ENCODE measurements at places on chromosomes 2 and 18. TPM values are rescaled to one million over a fixed set of nuclear protein-coding genes. Genes with fewer than 3 reads are reported as not detected.

DNA sequence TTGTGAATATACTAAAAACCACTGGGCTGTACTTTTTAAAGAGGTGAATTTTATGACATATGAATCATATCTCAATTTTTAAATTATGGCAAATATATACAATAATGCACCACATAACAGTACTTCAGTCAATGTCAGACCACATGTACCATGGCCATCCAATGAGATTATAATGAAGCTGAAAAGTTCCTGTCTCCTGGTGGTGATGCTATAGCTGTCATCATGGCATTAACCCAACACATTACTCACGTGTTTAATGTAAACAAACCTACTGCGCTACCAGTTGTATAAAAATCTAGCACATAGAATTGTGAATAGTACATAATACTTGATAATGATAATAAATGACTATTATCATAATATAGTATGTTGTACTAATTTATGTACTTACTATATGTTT lies 77.6 kb upstream of the ID2 start:
- no peaks in the 10 kb centered on the region for H3K36me3 ChIP-seq
- DNase-seq, result no peak
- H3K4me1 ChIP-seq, result peaks cover 6% of the 10 kb centered on the region
- no peak overlapping the region for H3K27ac ChIP-seq
- H3K4me3 ChIP-seq, result no peak overlapping the region
- H3K27me3 ChIP-seq, result no peaks in the 10 kb centered on the region

GRCh38 chr2:223062396-223062795 lies 10.4 kb downstream of the KCNE4 start:
- H3K27me3 ChIP-seq, result no peaks in the 10 kb centered on the region
- H3K27ac ChIP-seq, result no peak overlapping the region
- DNase-seq, result no peak
- H3K4me1 ChIP-seq, result no peaks in the 10 kb centered on the region
- no peaks in the 10 kb centered on the region for H3K36me3 ChIP-seq

DNA sequence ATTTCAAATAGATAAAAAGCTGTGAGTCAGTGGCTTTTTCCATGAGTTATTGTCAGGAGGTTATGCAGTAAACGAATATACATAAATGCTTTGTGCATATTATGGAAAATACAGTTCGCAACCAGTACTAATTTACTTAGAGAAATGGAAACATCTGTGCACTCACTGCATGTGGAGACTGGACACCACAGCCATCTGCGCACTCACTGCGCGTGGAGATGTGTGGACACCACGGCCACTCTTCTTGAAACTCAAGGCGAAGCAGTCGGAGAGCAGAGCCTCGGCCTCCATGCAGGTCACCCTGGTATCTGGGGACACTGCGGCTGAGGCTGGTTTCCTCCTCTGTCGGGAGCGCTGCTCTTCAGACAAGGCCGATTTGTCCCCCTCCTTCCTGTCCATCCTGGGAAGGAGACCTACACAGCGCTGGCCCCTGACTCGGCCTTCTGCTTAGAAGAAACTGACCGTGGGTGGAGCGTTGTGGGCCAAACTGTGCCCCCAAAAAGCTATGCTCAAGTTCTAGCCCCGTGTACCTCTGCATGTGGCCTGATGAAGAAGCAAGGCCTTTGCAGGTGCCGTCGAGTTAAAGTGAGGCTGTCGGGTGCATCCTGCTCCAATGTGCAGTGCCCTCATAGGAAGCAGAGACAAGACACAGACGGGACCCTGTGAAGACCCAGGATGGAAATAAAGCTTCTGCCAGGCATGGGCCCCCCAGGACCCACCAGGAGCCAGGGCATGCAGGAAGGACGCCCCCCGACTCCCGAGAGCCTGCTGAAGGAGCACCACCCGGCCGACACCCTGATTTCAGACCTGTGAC lies 88.0 kb downstream of the TPO start:
- H3K27me3 ChIP-seq, result no peaks in the 10 kb centered on the region
- DNase-seq, result peak; percentile 58
- H3K36me3 ChIP-seq, result no peaks in the 10 kb centered on the region
- no peak overlapping the region for H3K4me3 ChIP-seq
- no peaks in the 10 kb centered on the region for H3K4me1 ChIP-seq

DNA sequence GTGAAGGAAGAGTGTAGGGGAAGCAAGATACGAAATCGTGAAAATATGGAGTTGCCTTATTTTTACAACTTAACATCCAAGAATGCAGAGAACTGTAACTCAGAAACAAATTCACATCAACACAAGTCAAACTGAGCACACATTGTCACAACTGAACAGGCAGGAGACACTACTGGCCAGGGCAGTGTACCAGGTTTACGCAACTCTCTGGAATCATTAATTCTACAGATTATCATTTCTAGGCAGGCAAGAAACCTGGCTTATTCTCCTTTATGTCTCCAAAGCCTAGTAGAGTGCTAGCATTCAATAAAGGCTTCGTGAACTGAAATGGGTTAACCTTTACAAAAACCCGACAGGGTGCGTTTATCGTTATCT lies 584 bp downstream of the COA5 start:
- H3K36me3 ChIP-seq, result peaks cover 37% of the 10 kb centered on the region
- H3K4me3 ChIP-seq, result peak overlapping the region; percentile 100
- no peak for DNase-seq
- no peaks in the 10 kb centered on the region for H3K27me3 ChIP-seq
- H3K4me1 ChIP-seq, result peaks cover 55% of the 10 kb centered on the region

DNA sequence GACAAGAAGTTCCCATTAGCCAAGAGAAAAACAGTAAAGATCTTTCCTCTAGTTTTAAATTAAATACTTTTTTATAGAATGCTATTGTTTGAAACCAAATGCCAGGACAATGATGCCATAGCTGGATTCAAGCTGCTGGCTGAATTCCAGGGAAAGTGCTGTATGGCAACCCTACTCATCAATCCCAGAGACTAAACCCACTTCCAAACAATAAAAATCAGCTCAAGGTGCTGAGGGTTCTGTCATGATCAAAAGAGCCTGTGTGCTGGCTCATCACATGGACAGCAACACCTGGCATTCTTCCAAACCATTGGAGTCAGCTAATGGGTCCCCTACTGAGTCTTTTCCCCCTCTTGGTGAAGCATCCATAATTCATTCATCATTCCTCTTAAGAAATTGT lies 53.7 kb upstream of the PARD3B start:
- no peaks in the 10 kb centered on the region for H3K27me3 ChIP-seq
- no peaks in the 10 kb centered on the region for H3K4me1 ChIP-seq
- H3K4me3 ChIP-seq, result no peak overlapping the region
- no peaks in the 10 kb centered on the region for H3K36me3 ChIP-seq

DNA sequence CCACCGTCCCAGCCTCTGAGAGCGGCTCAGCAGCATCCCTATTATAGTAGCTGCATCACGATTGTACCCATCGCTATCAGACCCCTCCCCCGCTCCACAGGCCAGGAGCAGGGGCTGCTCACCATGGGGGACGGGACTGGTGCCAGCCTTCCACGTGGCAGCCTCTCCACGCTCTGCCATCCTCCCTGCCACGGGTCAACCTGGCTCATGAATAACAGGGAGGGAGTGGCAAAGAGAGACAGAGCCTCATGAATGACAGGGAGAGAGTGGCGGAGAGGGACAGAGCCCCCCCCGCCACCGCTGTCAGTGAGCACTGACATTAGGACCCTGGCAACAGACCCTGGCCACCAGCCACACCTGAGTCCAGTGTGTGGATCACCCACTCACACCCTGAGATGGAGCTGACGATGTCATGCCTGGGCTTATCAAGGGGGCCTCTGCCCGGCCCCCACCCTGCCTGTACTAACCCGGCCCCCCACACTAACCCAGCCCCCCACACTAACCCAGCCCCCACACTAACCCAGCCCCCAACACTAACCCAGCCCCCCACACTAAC lies 16.9 kb downstream of the CROCC2 start:
- H3K36me3 ChIP-seq, result no peaks in the 10 kb centered on the region
- H3K27me3 ChIP-seq, result no peaks in the 10 kb centered on the region
- no peak overlapping the region for H3K4me3 ChIP-seq
- DNase-seq, result peak; percentile 32
- H3K4me1 ChIP-seq, result peaks cover 3% of the 10 kb centered on the region

Gene CHRNG
- polyA plus RNA-seq, result not detected

Gene C2orf66
- polyA plus RNA-seq, result 0.27 TPM

Gene MOGAT1
- polyA plus RNA-seq, result not detected

DNA sequence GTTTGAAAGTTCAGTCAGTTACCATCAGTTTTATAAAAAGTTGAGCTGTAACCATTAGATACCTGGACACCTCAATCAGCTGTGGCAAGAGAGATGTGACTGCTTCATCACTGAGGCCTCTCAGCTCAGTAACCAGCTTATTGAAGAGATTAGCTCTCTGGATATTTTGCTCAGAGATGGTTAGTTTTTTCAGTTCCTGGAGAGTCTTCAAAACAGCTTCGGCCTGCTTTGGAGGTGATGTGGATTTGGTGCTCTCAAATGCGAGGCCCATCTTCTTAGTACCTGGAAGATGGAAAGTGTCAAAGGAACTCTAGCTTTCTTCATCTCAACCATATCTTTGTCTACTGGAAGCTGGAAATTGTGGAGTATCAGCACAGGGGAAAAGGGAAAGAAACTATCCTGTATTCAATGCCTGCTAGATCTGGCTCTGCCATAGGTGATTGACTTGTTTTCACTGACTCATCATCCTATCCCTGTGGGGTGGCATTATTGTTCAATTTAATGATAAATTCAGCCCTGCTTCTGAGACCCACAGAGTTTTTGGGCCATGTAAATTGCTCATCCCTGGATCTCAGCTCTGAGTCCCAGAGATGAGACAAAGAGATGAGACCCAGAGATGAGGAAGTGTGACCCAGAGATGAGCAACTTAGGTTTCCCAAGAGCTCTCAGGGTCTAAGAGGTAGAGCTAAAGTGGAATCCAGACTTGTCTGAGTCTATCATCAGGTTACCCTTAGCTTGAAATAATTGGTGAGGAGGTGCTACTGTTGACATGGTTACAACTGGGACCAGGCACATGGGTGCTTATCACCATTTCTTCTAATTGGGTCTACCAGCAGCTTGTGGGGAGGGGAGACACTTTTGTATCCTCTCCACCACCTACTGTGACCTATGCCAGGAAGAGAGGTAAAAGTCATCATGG lies 10.4 kb downstream of the APOB start:
- H3K4me1 ChIP-seq, result no peaks in the 10 kb centered on the region
- H3K27me3 ChIP-seq, result no peaks in the 10 kb centered on the region
- H3K27ac ChIP-seq, result no peak overlapping the region
- no peaks in the 10 kb centered on the region for H3K36me3 ChIP-seq
- no peak for DNase-seq

DNA sequence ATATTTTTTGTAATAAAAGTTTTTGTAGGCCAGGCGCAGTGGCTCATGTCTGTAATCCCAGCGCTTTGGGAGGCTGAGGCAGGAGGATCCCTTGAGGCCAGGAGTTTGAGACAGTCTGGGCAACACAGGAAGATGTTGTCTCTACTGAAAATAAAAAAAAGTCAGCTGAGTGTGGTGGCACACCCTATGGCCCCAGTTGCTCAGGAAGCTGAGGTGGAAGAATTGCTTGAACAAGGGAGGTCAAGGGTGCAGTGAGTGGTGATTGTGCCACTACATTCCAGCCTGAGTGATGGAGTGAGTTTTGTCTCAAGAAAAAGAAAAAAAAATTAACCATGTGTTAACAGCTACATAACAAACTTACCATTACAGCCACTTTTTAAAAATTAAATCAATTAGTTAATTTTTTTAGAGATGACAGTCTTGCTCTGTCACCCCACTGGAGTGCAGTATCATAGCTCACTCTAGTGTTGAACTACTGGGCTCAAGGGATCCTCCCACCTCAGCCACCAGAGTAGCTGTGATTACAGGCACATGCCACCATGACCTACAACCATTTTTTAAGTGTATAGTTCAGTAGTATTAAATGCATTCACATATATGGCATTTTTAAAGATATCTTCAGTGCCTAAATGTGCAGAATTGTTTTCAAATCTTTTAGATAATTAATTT lies 67.2 kb upstream of the ACYP2 start:
- H3K4me3 ChIP-seq, result no peak overlapping the region
- no peak for DNase-seq
- peaks cover 3% of the 10 kb centered on the region for H3K4me1 ChIP-seq
- no peaks in the 10 kb centered on the region for H3K36me3 ChIP-seq

- no peaks in the 10 kb centered on the region for H3K36me3 ChIP-seq
- no peaks in the 10 kb centered on the region for H3K4me1 ChIP-seq
- no peak overlapping the region for H3K27ac ChIP-seq
These were observed 139.1 kb downstream of the NXPH2 start for GRCh38 chr2:138640921-138641676.

Gene DLGAP1
- polyA plus RNA-seq, result 2.0 TPM

DNA sequence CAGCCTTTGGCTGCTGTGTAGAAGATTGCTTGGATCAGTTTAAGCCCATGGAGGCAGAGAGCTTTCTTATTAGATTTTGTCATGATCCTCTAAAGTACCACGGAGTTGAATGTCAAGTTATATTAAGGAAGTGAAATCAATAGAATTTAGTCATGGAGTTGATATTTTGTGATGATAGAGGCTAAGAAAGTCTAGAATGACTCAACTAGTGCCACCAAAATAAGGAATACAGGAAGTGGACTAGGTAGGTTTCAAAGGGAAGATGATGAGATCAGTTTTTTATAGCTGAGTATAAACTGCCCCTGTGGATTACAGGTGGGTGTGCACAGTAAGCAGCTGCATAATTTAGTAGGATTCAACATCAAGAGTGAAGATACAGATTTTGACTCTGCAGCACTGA lies 25.2 kb downstream of the FBXO36 start:
- DNase-seq, result no peak
- H3K36me3 ChIP-seq, result no peaks in the 10 kb centered on the region
- no peak overlapping the region for H3K27ac ChIP-seq

DNA sequence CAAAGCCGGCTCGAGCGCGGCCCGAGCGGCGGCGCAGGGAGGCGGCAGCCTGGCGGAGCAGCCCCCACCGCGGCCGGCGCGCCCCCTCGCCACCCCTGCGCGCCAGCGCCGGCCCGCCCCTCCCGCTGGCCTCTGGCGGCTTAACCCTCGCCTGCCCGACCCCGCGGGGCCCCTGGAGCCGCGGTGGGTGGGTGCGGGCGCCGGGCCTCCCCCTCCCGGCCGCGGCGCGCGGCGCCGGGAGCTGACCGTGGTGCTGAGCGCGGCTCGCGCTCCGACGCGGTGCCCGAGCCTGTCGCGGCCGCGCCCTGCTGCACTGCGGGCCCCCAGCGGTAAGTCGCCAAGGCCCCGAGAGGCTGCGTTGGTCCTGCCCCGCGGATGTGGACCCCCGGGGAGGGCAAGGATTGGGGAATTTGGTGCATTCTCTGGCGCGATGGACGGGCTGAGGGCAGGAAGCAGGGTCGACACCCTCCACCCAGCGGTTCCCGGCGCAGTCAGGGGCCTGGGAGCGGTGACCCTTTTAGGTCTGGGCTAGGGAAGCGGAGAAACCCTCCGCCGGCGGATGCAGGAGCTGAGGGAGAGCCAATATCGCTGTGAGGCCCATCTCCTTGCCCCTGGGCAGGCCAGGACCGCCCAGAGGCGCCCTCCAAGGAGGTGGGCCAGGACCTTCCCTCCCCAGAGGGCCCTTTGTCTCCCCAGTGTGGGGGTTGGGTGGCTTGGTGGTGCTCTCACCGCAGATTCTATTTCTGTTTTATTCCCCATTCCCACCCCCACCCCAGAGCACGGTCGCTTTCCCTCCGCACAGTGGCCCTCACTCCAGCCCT lies 923 bp downstream of the AMER3 start:
- no peaks in the 10 kb centered on the region for H3K4me1 ChIP-seq
- no peak overlapping the region for H3K4me3 ChIP-seq
- DNase-seq, result no peak
- H3K27ac ChIP-seq, result no peak overlapping the region
- peaks cover 22% of the 10 kb centered on the region for H3K27me3 ChIP-seq
- H3K36me3 ChIP-seq, result no peaks in the 10 kb centered on the region

Measured in left lung (tissue), 14 donors.